Muscle of arm (tissue), 14 donors: ENCODE measurements at places on chromosomes 1 and 21. TPM values are rescaled to one million over a fixed set of nuclear protein-coding genes. Genes with fewer than 3 reads are reported as not detected.

Gene SNAPIN
- 46.3 TPM for polyA plus RNA-seq

Gene MTARC2
- 13.5 TPM for polyA plus RNA-seq

Gene GPR52
- not detected for polyA plus RNA-seq

Gene C1orf115
- 10.7 TPM for polyA plus RNA-seq

Gene TIMM17A
- polyA plus RNA-seq: 29.6 TPM

Gene LRRC53
- not detected for polyA plus RNA-seq

Gene DIPK1A
- polyA plus RNA-seq: 17.3 TPM
